ENCODE measurements at places on chromosomes 11 and 22.

DNA sequence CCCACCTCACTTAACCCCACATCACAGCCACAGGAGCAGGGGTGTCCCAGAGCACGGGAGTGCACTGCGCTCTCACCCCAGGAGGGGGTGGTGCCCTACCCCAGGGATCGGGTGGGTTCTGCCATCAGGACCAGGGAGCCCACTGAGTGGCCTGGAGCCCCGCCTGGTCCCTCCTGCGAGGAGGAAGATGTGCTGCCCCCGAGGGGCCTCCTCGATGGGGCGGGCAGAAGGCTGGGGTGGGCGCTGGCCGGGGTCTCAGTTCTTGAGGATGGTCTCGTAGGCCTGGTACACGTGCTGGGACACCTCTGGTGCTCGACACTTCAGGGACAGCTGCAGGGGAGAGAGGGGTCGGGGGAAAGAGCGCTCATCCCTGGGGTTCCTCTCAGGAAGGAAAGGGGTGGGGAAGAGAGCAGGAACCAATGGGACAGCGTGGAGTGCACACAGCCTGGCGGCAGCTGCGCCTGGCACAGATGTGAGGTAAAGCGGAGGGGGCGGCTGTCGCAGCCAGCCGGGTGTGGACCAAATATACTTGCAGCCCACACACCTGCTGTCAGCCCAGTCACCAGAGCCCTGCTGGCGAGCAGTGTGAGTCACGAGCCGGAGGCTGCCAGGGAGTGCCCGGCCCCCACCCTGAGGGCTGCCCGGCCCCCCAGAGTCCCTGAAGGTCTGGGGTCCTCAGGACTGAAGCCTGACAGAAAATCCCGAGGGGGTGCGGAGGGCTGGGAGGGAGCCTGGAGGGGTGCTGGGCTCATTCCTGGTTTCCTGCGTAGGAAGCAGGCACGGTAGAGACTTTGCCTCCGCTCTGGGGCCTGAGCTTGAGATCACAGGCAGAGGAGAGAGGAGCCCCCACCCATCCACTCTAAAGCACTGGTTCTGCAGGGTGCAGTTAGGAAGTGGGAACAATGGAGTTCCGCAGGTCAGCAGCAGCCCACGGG lies 13.3 kb upstream of the RASL10A start:
- no peak for DNase-seq

DNA sequence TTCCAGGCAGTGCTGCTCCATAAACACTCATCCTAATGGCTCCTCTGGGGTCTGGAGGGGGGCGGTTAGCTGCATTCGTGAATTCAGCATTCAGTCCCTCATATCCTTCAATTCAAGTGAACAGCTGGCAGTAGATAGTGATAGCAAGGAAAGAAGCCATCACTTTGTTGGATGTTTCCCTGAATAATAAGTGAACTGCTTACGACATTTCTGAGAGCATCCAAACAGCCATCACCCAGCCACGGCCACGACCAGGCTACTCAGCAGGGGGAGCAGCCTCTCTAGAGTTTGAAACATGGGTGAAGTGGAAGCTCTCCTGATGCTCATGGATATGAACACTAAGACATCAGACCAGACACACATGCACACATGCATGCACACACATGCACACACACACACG lies 163.6 kb downstream of the NTM start:
- DNase-seq = no peak

DNA sequence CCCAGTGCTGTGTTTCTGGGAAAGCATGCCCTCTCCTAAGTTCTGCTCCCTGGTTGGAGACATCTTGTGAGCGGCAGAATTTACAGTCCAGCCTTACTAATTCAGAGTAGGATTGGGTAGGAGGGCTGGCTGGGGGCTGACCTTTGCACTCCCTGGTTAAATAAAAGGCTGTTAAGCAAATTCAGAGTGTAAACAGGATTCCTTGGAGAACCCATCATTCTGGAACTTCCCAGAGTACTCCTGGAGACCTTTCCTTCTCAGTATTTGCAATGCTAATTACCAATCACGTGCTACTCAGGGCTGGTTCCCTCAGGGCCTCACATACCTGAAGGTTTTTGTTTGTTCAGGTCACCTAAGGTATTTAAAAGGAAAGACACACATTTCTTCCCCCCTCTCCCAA lies 340.2 kb downstream of the TBC1D22A start:
- peak; percentile 7 for DNase-seq

DNA sequence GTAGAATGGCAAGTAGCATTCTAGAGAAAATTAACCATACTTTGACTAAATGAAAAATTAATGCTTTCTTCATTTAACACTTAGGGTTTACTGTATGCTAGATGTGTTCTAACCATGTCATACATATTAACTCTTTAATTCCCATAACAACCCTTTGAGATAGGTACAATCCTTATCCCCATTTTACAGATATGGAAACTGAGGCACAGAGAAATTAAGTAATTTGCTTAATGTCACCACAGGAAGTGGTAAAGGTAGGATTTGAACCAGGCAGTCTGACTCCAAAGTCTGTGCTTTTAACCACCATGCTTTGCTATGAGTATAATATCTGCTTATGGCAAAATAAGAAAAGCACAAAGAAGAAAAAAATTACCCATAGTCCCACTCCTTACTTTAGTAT lies 59.5 kb downstream of the LIF start:
- no peak for DNase-seq

GRCh38 chr11:113023228-113023627 lies 62.0 kb downstream of the NCAM1 start:
- no peak for DNase-seq

- DNase-seq = no peak
Observed at GRCh38 chr11:83713708-83714107, 427.5 kb upstream of the CCDC90B start.

- no peak for DNase-seq
Observed at GRCh38 chr22:35212009-35212408, 45.3 kb upstream of the HMGXB4 start.

DNA sequence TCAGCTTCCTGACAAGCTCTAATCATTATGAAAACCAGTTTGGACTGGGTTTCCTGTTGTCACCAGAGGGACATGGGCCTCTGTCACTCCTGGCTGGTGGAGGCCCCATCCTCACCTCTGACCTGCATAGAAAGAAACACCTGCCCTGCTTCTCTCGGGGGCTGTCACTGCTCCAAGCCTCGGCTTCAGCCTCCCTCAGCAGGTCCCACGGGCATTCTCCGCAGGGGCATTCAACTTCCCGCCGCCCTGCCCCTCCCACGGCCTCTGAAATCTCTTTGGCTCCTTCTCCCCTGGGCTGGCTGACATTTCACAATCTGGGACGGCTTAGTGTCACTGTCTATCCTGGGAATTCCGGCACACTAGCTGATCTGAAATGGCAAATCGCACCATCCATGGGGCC lies 257.9 kb downstream of the CTTN start:
- DNase-seq = no peak

DNA sequence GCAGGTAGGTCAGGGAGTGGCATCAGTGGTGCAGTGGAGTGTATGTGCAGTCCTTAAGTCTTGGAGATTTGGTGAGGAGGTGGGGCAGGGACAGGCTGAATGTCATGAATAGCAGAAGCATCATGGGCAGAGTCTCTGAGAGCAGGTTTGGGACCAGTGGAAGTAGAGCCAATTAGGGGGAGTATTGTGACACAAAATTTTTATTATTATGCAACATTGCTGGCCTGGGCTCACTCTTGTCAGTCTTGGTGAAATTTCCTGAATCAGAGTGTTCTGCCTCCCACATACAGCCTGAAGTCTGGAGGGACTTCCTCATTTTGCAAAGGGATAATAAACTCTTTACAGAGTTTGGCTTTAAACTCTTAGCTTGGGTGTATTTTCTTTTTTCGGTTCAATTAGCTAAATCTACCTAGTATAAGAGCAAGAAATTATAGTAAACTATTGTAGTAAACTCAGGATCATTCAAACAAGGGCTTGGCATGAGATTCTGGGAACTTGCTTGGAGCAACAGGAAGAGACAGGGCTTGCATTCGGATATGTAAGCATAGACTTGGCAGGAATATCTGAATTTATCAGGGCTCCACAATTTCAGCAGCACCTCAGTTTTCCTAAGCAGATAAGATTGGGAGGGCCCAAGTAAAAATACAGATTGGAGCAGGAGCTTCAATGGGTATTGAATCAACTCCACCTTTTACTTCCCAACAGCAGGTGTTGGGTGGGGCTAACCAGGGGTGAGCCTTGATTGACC lies 67.7 kb downstream of the FDX1 start:
- no peak for DNase-seq

GRCh38 chr11:46306296-46306853 lies 28.9 kb downstream of the CREB3L1 start:
- DNase-seq = no peak

GRCh38 chr11:114395736-114396135 lies 4.6 kb downstream of the C11orf71 start:
- no peak for DNase-seq

- DNase-seq = no peak
Observed at GRCh38 chr22:38950527-38951295, 6.7 kb upstream of the APOBEC3A start.

GRCh38 chr22:35971456-35972119 lies 57.0 kb downstream of the RBFOX2 start:
- DNase-seq = no peak

GRCh38 chr11:46736615-46737014 lies 17.6 kb downstream of the F2 start:
- no peak for DNase-seq

DNA sequence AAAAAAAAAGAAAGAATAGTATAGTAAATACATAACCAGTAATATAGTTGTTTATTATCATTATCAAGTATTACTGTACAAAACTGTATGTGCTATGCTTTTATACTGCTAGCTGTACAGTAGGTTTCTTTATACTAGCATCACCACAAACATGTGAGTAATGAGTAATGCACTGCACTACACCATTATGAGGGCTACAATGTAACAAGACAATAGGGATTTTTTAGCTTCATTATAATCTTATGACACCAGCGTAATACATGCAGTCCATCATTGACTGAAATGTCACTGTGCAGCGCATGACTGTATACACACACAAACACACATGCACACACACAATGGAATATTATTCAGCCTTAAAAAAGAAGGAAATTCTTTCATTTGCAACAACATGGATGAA lies 111.5 kb upstream of the ZBED5 start:
- DNase-seq = no peak

DNA sequence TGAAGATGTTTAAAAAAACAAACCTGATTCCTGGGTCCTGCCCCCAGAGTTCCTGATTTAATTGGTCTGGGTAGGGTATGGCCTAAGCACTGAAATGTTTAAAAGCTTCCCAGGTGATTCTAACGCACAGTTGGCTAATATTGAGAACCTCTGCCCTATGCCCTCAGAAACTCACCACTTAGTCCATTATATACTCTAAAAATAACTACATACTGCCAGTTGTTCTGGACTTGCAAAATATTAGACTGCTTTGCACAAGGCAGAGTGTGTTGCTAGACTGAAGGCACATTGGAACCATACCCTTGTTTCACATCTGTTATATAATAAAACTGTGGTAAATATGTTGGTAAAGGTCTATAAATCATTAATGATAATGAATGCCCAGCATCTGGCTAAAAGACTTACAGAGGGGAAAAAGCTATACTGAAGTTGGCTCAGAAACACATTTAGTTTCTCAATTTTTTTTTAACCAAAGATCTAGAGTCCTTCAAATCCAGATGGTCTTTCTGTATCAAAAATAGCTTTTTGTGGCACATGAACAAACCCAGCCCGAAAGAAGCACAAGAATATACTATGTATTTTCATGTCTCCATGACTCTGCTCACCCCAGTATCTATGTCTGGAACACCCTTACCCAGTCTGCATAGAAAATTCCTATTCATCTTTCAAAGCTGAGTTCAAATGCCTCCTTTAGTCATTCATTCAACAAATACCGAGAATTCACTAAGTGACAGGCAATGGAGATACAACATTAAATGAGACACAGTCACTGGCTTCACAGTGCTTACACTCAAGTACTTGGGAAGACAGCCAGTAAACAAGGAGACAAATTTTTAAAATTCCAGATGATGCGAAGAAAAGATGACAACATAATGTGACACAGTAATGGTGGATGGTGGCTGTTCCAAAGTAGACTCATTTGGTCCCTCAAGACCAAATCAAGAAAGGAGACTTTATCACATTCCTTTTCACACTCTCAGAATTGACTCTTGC lies 44.1 kb downstream of the RBFOX2 start:
- no peak for DNase-seq

GRCh38 chr11:45097721-45098493 lies 48.5 kb upstream of the PRDM11 start:
- no peak for DNase-seq

- no peak for DNase-seq
Observed at GRCh38 chr11:75663808-75664207, 5.0 kb downstream of the MAP6 start.

DNA sequence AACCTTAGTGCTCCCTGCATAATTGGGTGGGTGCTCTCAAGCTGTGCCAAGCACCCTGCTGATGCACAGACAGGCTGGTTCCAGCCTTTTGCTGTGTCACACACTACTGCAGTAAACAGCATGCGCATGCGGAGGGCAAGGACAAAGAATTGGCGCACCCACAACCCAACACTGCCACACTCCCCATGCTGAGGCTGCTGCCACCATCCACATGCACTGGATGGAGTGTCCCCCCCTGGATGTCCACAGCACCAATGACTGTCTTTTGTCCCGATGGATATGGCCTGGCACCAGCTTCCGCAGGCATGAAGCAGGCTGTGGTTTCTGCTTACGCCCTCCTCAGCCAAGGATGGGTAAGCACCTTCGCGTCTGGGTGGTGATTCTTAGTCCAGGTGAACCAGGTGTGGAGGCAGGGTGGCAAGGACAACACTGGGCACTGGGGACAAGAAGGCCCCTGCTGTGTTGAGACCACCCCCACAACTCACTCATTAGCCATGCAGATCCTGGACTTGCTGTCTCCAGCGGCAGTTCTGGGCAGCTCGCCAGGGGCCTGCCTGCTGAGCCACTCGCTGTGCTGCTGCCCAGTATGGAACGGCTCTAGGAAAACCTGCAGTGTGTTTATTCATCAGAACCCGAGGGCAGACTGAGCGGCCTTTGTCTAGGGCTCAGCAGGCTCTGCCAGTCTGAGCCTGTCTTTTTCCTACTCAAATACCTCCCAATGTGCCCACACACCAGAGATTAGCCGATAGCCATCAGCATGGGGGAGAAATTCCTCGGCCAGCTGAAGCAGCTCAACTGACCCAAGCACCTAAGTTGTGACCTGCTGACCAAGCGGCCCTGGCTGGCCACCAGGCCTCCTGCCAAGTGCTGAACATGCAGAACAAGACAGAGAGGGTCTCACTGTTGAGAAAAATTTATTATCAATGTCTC lies 8.2 kb upstream of the NAP1L4 start:
- no peak for DNase-seq

GRCh38 chr11:108916290-108916689 lies 251.4 kb downstream of the DDX10 start:
- no peak for DNase-seq
